ENCODE measurements at places on chromosomes 16 and 17.

GRCh38 chr16:49836218-49836617 is 19.7 kb downstream of the ZNF423 start:
- DNase-seq: no peak

DNA sequence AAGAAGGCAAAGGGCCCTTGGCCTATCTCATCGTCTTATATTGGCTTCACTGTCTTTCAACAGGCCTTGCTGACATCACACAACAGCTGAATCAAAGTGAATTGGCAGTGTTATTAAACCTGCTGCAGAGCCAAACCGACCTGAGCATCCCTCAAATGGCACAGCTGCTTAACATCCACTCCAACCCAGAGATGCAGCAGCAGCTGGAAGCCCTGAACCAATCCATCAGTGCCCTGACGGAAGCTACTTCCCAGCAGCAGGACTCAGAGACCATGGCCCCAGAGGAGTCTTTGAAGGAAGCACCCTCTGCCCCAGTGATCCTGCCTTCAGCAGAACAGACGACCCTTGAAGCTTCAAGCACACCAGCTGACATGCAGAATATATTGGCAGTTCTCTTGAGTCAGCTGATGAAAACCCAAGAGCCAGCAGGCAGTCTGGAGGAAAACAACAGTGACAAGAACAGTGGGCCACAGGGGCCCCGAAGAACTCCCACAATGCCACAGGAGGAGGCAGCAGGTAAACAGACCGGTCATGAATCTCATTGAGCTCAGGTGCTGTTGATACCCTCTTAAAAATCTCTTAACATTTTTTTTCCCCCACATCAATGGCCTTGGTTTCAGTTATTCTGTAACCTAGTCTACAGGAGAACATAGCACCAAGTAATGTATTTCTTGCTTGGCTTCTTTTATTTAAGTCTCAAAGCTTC is 64.7 kb downstream of the CDK12 start:
- DNase-seq: no peak

DNA sequence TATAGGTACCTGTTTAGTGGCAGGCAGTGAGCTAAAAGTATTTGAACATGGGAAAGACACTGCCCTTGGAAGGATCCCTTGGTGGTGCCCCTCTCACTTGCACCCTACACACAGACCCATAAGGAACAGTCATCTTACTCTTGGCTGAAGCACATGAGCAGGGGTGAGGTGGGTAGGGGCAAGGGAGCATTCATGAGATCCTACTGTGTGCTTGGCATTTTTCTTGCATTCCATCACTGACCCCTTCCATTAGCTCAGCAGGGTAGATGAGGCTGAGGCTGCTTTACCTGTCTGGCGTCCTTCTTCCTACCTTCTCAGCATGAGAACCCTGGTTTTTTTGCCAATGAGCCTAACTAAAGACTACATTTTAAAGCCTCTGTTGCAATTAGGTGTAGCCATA is 48.3 kb downstream of the CCT6B start:
- DNase-seq: no peak

- DNase-seq: no peak
Measured at GRCh38 chr16:85798283-85798776, 1.0 kb downstream of the EMC8 start.
